ENCODE measurements at places on chromosomes 13 and 19. TPM values are rescaled to one million over a fixed set of nuclear protein-coding genes. Genes with fewer than 3 reads are reported as not detected.
A peak's percentile ranks its signal among the peaks of the same experiment; 100 is the strongest.

DNA sequence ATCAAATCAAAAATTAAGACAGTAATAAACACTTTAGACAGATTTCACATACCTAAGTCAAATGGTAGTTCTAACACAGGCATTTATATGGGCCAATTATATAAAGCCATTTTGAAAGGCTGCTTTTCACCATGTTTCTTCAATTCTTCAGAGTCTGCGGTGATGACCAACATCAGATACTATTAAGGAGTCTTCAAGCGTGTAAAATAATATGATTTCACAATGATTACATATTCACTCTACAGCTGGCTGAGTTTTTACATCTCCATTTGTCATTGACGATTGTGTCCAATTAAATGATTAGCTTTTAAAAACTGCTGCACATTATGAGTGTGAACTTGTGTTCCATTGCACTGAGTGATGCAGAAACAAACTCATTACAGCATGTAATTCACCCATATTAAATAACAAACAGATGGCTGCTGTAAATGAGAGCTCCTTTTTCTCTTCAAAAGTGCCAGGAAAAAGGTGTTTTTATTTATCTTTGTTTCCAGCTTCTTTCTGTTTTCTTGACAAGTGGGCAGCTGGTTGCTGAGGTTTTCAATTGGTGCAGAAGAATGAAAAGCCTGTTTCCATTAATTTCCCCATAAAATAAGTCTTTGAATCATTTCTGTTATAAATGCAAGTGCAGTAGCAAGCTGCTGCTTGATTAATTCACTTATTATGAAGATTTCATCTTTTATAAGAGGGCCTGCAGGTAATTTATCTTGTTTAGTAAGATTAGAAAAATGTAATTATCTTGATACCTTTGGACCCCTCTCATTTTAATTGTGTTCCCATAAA, 676.1 kb upstream of the KLHL1 start:
- no peak for DNase-seq

DNA sequence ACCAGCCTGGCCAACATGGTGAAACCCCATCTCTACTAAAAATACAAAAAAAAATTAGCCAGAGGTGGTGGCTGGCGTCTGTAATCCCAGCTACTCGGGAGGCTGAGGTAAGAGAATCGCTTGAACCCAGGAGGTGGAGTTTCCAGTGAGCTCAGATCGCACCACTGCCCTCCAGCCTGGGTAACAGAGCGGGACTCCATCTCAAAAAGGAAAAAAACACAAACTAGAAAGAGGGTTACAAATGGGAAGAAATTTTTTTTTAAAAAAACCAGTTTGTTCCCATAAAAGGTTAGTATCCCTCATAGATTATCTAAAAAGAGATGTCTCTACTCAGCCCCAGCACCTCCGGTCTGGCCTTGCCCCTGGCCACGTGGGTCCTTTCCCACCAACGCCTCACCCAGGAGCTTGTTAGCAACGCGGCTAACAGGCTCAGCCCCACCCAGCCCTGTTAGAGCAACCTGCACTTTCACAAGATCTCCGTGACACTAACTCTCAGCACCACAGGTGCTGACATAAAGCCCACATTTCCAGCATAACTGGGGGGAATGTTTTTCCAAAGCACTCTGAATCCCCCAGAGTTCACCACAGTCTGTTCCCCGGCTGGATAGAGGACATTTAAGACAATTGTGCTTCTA, 4.3 kb downstream of the DMKN start:
- no peak for DNase-seq

- DNase-seq, result no peak
These were observed 23.5 kb upstream of the QTRT1 start for GRCh38 chr19:10677751-10678150.

SYCN gene
- total RNA-seq, result not detected

GRCh38 chr19:33860312-33861090, 63.8 kb downstream of the KCTD15 start:
- no peak for DNase-seq

LHB gene
- total RNA-seq, result not detected

DNA sequence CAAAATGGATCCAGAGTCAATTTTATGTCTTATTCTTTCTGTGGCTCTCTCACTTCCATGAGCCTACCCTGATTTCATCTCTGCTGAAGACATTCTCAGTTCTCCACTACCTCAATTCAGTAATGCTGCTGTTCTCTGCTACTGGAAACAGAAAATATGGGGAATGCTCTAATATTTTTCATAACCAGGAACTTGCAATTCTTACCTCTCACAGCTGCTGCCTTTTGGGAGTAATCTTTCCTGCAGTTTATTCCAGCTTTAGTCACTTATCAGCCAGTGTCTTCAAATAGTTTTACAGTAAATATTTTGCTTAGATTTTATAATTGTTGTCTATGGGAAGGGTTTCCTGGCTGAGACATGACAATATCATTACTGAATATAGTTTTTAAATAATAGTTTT, 145.1 kb upstream of the UFM1 start:
- DNase-seq, result no peak

ZNF99 gene
- total RNA-seq, result not detected

GRCh38 chr13:111380431-111380830, 60.0 kb downstream of the TEX29 start:
- DNase-seq, result no peak

ZNF583 gene
- 7.1 TPM for total RNA-seq

- no peak for DNase-seq
These were observed 26.3 kb downstream of the SIPA1L3 start for GRCh38 chr19:37932985-37933936.

DNA sequence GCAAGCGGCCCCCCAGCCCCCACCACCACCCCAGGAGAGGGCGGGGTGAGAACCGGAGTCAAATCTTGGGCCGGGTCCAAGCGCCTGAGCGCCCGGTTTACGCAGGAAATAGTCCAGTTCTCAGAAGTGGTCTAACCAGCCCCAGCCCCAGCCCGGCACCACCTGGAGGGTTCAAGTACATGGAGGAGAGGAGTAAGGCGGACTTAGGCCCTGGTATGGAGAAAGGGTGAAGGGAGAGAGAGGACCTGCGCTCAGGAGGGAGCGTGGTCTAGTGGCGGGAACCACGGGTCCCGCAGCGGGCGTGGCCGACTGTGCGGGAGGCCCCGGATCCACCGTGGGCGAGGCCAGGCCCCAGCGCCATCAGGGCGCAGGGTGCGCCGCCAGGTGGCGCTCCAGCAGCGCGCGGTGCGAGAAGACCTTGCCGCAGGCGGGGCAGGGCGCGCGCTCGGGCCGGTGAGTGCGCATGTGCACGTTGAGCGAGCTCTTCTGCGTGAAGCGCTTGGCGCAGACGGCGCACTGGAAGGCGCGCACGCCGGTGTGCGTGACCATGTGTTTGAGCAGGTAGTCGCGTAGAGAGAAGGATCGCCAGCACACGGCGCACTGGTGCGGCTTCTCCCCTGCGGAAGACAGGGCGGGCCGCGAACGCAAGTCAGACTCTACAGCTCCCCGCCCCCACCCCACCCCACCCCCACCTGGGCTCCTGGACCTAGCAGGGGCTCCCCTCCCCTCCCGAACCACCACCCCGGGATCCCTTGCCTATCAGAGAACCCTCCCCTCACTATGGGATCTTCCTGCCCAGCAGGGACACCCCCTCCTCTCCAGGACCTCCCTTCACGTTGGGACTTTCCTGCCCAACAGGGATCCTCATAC, 2.1 kb upstream of the SLC27A5 start:
- DNase-seq, result peak; percentile 83

GRCh38 chr13:24362435-24362952, 53.1 kb downstream of the C1QTNF9 start:
- no peak for DNase-seq

DNA sequence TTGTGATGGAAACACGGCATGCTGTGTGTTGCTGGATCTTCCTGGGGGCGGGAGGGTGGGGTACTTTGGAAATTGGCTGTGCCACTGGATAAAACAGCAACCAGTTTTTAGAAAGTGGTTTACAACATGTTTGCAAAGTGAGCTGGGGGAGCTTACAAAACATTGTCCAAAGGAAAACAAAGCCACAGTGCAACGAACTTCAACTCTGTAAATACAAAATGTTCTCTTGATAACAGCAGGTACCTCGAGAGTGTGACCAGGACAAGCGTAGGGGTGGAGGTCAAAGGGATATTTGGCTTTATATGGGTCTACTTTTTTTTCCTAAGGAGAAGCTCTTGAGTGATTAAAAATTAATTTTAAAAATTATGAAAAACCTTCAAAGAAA, 2.5 kb downstream of the IGSF23 start:
- DNase-seq, result peak; percentile 27

GRCh38 chr13:73657821-73658540, 476.2 kb downstream of the KLF12 start:
- peak; percentile 41 for DNase-seq

DNA sequence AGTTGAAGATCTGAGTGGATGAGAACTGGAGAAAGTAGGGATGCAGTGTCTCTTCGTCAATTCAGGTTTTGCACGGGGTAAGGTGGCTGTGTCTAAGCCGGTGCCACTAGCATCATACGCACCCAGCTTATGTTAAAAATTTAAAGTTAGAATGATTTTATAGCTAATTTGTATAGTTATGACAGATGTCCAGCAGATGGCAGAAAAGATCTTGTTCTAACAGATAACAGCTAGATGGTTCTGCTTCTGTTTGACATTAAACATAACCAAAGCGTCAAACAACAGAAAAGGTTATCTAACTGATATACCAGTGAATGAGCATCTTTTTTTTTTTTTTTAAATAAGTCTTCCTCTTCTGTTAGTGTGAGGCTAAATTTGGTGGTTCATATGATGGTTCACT, 18.8 kb upstream of the EDDM13 start:
- DNase-seq, result peak; percentile 70

GRCh38 chr13:43124490-43124889, 101.1 kb downstream of the DNAJC15 start:
- no peak for DNase-seq

LILRA2 gene
- not detected for total RNA-seq

DNA sequence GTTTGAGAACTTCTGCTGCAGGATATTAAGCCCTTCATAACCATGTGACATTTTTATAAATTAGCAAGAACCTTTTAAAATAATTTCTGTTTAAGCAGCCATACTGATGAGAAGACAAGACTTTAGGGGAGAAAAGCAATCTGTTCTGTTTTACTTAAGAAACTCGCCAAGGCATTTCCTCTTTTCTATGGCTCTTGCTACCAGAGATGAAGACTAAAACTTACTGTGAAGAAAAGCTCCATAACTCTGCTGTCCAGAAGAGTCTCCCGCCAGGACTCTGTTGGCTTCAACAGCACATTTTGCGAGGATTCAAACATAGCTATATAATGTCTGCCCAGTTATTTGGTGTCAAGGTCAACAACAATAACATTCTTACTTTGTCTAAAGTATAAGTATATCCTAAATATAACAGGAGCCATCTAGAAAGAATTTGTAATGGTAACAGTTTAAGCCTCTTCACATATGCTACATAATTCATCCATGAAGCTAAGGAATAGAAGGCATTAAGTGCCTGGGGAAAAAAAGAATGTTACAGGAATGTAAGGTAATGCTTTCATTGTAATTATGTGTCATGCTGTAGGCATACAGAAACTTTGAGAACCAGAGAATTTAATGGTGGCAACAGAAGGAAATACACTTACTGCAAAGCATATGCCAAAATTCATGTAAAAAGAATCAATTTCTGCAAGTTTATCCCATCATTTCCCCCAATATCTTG, 53.2 kb upstream of the EEF1AKMT1 start:
- no peak for DNase-seq

DNA sequence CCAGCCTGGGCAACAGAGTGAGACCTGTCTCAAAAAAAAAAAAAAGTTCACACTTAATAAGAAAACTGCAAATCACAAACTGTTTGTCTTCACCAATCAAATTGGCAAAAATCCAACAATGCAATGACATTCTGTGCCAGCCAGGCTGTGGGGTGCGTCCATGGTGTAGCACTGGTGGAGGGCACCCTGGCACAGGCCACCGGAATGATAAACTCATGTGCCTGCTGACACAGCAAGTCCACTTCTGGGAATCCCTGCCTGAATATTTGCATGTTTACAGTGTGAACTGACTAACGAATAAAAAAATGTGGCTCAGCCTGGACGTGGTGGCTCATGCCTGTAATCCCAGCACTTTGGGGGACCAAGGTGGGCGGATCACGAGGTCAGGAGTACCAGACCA, 1.6 kb upstream of the LRRC25 start:
- DNase-seq, result peak; percentile 63

MAP4K1 gene
- total RNA-seq, result 0.32 TPM

- peak; percentile 53 for DNase-seq
These were observed 15.1 kb upstream of the CEACAM4 start for GRCh38 chr19:41641879-41642485.

- DNase-seq, result no peak
These were observed 8.0 kb upstream of the NLRP7 start for GRCh38 chr19:54955376-54955775.

DNA sequence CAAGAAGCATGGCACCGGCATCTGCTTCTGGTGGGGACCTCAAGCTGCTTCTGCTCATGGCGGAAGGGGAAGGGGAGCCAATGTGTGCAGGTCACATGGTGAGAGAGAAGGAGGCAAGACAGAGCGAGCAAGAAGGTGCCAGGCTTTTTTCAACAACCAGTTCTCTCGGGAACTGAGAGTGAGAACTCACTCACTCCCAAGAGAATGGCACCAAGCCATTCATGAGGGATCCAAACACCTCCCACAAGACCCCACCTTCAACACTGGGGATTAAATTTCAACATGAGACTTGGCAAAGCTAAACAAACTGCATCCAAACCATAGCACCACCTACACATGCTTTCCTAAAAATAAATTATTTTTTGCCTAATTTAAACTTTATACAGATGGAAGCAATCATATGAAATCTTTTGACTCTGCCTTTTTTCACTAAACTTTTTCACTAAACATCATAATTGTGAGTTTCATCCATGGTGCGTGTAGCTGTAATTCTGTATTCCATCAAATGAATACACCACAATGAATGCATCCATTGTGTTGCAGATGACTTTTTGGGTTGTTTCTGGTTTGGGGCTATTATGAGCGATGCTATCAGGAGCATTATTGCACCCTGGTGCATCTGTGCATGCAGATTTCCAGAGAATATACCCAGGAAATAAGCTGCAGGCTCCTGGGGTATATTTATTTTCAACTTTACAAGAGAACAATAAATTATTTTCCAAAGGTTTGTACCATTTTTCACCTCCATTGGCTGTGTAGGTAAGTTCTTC, 14.6 kb upstream of the IPO5 start:
- DNase-seq, result no peak

GRCh38 chr13:46392967-46393366, 5.9 kb upstream of the RUBCNL start:
- no peak for DNase-seq

GRCh38 chr19:48900477-48901406, 630 bp downstream of the NUCB1 start:
- DNase-seq, result peak; percentile 59

DNA sequence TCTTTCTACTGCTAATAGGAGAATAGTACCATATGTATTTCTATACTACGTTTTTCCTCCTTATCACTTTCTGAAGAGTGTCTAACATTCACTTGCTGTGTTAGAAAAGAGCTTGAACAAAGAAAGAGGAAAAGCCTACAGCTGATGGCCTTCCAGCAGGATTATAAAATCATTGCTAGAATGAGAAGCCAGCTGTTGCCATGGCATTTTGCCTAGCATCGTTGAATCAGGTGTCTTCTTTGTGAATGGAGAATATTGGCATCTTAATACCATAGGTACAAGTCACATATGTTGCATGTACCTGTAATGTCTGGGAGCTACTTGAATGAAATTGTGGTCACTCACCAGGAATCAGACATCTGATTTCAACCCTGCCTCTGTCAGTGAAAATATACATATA, 1174.9 kb downstream of the PCDH17 start:
- DNase-seq, result no peak

PEG3 gene
- total RNA-seq, result 0.32 TPM

GRCh38 chr13:77016888-77017623, 9.9 kb downstream of the FBXL3 start:
- no peak for DNase-seq

GRCh38 chr13:63156816-63157215, 1741.2 kb upstream of the PCDH20 start:
- DNase-seq, result no peak

All from fibroblast of villous mesenchyme (primary cell).